Adipocyte (in vitro differentiated cells): ENCODE measurements at places on chromosomes 11 and 22.

GRCh38 chr11:46345131-46345597, 2.1 kb upstream of the DGKZ start:
- no peak for DNase-seq

DNA sequence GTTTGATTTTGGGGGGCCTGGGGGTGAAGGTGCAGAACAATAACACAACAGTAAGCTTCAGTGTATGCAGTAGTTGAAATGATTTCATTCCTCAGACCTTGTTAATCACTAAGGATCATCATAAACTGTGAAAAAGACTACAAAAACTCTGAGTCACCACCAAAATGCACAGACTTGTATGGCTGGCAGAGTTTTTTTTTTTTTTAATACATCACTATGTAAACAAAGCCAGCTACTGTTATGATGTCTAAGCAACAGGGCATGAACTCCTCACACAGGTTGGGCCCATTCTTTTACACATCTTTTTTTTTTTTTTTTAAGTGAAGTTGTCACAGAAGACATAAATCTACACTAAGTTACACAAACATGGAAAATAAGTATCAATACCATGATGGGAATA, 311.9 kb downstream of the GUCY1A2 start:
- DNase-seq = peak; percentile 45

DNA sequence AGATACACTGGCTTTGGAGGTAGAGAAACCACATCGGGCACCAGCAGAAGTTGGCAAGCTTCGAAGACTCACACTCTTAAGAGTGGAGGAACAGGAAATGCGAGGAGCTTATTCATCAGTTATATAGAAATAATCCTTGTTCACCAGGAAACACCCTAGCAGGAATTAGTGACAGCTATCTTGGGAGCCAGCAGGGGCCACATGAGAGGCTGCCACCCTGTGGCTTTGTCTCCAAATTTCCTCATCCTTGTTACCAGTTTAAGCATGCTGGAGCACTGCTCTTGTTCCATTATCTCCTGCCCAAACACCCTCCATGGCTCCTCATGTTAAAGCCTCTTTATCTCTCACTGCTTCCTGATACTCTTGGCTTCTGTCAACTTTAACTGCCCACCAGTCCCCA, 131.0 kb downstream of the PLEKHA7 start:
- DNase-seq = no peak

- DNase-seq = no peak
These were observed 82.7 kb downstream of the CELSR1 start for GRCh38 chr22:46454504-46455269.

DNA sequence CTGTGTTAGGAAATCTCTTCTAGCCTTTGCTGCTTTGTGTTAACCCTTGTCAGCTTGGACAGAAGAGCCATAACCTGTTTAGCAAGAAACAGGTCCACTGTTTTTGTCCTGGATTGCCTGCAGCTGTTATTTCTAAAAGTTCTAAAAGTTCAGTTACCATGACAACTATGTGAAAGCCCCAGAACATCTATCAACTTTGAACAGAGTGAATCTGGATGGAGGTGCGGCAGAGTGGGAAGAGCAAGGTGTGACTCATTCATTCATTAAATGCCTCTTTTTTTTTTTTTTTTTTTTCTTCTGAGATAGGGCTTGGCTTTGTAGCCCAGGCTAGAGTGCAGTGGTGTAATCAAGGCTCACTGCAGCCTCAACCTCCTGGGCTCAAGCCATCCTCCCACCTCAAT, 50.5 kb downstream of the RBX1 start:
- DNase-seq = peak; percentile 14

DNA sequence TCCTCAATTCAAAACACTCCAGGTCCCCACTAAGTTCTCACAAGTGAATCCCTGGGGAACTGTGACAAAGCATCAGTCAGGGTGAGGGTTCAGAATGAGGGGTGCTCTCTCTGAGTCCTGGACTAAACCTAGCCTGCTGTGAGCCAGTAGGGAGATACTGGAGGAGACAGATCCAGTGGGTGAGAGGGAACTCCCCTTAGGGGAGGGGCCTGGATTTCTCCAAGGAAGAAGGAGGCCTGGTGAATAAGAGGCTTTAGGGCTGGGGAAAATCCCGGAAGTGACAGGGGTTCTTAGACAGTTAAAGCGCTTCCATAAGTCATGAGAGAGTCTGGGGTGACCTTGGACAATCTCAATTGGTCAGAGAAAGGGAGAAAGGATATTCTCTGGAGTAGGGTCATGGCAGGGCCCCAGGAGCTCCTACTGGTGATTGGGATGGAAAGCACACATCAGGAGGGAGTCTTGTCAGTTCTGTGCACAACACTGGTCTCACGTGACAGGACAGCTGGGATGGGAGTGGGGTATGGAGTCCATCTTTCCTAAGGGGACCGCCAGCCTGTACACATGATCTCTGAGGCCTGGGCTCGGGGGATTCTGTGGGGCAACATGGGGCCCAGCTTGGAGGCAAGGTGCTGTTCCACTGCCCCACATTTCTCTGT, 1.5 kb downstream of the TBC1D10A start:
- peak; percentile 91 for DNase-seq

DNA sequence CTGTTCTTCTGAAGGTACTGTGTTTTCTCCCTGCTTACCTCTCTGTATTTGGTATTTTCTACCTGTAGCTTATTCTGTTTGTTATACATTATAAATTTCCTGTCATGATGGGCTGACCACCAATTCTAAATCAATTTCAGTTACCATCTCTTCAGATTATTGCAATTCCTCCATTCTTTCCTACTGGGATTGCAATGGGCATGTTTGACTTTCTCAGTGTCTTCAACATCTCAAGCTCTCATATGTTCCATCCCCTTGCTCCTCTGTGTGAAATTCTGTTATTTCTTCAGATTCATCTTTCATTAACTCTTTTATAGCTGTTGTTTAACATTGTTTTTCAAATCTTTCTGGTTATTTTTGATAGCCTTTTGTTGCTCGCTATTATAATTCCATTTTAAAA, 15.5 kb upstream of the C22orf39 start:
- DNase-seq = no peak

DNA sequence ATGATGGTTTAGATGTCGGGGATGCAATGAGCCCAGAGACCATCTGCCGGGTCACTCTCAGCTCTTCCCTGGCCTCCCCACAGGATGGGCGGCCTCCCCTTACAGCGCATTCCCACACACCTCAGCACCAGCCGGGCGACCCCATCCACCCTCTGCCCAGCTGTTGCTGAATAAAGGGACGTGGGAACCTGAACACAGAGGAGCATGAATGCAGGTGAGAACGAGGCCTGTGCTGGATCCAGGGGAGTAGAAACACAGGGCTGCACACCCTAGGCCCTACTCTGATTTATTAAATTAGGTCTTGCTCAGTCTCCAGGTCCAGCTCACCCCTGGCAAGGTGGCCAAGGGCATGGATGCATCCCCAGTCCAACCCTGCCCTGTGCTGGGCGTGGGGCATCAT, 180.5 kb downstream of the CTTN start:
- no peak for DNase-seq

DNA sequence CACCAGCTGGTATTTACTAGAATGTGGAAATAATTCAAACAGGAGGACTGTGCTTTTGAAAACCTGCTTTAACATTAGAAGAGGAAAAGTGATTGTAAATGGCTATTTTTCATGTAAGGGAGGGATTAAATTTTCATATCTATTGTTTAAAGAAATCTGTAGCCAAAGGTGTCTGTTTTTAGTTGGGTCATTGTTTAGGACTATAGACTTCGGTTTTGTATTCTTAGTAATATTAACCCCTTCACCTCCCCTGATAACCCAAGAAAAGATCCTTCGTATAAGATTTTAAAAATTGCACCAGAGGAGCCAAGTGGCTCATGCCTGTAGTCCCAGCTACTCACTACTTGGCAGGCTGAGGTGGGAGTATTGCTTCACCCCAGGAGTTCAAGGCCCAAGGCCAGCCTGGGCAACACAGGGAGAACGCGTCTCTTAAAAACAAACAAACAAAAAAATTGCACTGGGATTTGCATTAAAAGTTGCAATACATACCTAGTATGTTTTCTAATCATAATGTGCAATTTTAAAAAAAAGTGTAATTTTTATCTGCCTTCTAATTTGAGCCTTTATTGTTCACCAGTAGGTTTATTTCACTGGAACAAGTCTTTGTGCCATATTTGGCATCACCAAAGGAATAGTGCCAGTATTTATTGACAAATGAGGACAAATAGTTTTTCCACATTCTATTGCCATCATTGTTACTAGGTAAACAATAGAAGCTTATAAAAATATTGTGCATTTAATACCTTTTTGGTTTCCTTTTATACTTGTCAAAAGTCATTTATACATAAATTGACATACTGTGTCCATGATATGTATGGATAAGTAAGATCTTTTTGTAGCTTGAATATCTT, 34.3 kb downstream of the MTMR3 start:
- peak; percentile 29 for DNase-seq

- DNase-seq = no peak
These were observed 2048.3 kb upstream of the RAG2 start for GRCh38 chr11:38646382-38646781.

- DNase-seq = no peak
These were observed 3.4 kb downstream of the USP2 start for GRCh38 chr11:119377961-119378667.

DNA sequence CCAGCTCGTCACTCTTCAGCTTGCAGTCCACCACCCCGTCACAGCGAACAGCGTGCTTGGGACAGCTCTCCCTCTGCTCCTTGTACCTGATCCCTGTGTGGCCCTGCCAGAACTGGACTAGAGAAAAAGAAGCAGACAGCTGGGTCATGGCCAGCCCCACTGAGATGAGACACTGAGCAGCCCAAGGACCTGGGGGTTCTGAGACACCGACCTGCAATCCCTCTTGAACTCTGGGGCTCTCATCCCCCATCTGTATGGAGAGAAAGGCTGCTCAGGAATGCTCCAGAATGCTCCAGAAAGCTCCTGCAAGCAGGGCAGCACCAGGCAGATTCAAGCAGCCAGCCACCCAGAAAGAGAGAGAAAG, 14.8 kb downstream of the TMPRSS13 start:
- DNase-seq = no peak

GRCh38 chr11:119361056-119361787, 14.7 kb upstream of the MFRP start:
- peak; percentile 83 for DNase-seq

DNA sequence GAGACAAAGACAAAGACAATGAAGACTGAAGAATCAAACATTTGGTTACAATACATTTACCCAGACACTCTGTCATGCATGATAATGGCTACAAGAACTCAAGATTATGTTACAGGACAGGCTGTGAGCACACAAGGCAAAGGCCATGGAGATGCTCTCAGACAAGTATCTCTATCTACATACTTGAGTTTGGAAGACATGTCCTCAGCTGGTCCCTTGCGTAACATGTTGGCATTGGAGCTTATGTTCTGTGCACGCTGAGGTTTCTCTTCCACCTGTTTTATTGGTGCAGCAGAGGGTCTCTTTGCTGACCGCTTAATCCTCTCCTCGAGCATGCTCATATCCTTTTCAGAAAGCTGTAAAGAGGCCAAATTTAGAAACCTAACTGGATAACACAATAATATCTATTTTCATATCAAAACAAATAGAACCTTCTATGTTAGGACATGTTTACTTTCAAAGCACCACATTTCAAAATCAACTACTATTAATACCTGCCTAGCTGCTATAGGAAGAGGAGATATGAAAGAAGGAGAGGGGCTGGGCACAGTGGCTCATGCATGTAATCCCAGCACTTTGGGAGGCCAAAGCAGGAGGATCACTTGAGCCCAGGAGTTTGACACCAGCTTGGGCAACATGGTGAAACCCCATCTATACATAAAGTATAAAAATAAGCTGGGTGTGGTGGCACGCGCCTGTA, 41.6 kb downstream of the F2 start:
- DNase-seq = no peak

GRCh38 chr11:114088836-114089235, 29.3 kb downstream of the ZBTB16 start:
- DNase-seq = no peak

- no peak for DNase-seq
These were observed 1.6 kb downstream of the OR51F1 start for GRCh38 chr11:4768094-4768493.

- peak; percentile 35 for DNase-seq
These were observed 529.5 kb downstream of the SOX6 start for GRCh38 chr11:15826826-15827225.

DNA sequence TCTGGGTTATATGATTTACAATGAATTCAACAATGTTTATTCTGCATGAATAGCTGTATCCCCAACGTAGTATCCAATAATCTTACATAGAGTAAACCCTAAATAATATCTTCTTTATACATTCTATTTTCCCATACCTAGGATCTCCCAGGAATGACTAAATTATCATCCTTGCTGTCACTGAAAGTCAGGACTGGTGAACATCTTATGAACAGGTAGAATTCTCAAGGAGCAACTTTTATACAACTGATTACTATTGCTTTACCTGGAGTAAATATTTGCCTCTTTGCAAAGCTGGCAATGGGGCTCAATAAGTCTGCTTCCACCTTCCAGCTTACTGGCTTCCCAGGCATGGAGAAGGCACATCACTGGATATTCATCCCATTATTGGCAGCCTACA, at the start of gene OR51B6:
OR51B6 (plus strand) TSS at position 301 of the 400 bp plus-strand sequence; CDS start at position 301, 0 bp downstream.
- DNase-seq = no peak

DNA sequence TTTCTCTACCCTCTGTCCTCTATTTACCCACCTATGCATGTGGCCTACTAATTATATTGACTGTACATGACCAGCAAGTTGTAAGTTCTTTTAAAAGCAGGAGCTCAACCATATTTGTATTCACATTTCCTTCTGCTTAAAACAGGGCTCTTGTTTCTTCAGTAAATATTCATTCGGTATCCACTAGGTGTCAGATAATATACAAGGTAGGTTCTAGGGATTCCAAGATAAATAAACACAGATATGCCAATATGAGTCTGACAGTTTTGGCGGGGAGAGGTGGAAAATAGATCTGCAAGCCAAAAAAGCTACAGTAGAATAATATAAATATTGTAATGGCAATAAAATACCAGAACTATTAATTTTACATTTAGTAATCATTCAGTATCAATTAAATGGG, 15.3 kb upstream of the RAB30 start:
- DNase-seq = no peak

DNA sequence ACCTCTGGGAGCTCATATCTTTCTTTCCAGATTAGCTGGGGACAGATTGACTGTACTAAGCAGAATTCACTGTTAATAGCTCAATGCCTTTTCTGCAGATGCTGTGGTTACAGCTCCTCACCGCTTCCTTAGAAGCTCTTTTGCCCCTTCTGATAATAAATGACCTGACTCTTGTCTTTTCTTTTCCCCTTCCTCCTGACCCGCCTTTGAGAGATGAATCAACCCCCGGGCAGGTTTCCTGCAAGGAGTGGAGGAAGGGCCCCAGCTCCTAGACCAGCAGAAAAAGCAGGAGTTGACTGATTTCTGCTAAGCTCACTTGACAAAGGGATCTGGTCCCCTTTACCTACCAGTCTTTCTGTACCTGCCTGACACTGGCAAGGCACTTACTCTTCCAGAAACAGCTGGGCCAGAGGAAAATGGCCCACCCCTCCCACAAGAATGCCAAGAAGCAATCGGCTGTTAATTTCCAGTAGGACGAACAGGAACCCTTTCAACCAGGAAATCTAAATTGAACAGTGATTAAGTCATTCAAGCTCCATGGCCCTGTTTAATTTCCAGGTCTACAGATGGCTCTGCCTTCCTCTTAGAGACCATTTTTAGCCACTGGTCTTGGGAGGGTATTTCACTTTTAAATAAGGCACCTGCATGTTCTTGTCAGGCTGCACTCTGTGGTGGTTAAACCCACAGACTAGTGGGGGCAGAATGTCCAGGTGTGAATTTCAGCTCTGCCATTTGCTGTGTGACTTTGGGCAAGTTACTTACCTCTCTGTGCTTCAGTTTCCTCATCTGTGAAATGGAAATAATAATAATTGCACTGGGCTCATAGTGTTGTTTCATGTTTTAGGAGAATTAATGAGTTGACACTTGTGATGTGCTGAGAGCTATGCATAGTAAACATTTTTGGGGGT, 67.5 kb downstream of the PRR5L start:
- DNase-seq = no peak

- no peak for DNase-seq
These were observed 2281.8 kb downstream of the LRRC4C start for GRCh38 chr11:39177678-39178077.
